Stomach (tissue), 19 donors: ENCODE measurements at places on chromosomes 2 and 18.
A peak's percentile ranks its signal among the peaks of the same experiment; 100 is the strongest.

DNA sequence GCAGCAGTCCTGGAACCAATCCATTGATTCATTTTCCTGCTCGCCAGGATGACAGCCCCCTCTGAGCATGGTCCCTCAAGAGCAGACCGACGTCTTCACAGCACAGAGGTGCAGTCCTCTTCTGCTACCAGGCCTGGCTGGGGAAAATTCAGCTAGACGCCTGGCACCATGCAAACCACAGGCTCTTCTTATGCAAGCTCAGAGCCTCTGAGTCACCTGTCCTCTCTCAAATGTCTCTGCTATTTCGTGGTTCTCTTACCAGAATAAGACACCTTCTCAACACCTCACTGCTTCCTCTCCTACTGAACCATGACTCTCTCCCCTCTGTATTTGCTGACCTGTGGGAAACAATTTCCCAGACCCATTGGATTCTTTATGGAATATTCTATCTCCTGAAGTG, 79.8 kb upstream of the CYRIA start:
- no peak for DNase-seq

DNA sequence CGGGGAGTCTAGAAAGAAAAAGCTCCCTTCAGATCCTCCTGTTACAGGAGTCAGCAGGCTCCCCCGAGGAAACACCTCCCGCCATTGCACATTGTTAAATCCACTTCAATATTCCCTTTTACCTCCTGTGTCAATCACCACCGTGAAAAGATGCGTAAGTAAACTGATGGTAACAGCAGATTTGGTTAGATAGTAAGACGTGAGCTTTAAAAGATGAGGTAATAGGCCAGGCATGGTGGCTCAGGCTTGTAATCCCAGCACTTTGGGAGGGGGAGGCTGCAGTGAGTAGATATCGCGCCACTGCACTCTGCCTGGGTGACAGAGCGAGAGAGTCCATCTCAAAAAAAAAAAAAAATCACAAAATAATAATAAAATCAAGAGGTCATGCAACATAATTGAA, 15.2 kb upstream of the NCL start:
- no peak for DNase-seq

GRCh38 chr2:46813680-46814079, 101.9 kb downstream of the MCFD2 start:
- no peak for DNase-seq

DNA sequence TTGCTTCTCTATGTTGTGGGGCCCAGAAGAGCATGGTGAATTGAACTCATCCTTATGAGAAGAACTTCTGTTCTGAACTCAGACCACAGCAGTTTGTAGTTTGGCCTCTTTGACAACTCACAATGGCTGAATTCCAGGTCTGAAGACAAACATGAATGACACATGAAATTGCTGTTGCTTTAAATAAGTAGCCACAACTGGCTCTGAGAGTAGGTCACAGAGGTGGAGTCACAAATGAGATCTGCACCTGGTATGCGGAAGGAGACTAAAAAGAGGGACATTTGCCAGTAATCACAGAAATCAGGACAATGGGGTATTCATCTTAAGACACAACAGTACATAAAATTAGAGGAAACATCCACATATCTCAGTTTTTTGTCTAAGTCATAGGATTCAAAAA, 290.3 kb upstream of the MMADHC start:
- DNase-seq: no peak

- no peak for DNase-seq
Measured at GRCh38 chr2:102060047-102060446, 68.3 kb downstream of the IL1R2 start.

DNA sequence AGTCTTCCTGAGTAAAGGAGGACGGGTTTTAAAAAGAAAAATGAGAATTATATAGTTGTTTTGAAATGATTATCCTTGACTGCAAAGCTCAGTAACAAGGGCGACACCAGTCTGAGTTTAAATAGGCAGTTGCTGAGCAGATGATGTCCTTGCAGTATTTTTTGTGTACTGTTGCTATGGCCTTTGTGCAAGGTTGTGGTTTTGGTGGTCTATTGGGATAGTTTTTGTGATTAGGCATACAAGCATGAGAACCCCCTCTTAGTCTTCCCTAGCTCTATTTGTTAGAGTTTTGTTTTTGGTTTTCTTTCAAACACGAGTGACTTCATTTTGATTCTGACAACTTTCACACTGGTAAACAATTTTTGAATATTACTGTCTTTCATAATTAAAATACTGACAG, 64.1 kb downstream of the TAF4B start:
- DNase-seq: no peak

DNA sequence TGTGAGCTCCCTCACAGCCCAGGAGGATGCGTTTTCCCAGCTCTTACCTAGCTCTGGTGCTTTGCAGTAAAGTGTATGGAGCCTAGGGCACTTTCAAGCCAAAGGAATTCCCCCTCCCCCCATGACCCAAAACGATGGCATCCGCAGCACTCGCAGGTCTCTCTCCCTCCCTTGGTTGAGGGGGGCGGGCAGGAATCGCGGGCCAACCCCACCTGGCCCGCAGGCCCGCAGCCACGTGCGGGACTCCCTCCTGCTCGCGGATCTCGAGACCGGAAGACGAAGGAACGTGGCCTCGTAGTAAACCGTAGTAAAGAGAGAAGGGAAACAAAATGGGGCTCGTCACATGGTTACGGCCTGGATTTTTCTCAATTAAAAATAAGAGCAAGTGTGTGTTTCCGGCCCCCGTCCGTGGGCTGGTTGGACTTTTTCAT, 8.5 kb downstream of the IRS1 start:
- peak; percentile 89 for DNase-seq

DNA sequence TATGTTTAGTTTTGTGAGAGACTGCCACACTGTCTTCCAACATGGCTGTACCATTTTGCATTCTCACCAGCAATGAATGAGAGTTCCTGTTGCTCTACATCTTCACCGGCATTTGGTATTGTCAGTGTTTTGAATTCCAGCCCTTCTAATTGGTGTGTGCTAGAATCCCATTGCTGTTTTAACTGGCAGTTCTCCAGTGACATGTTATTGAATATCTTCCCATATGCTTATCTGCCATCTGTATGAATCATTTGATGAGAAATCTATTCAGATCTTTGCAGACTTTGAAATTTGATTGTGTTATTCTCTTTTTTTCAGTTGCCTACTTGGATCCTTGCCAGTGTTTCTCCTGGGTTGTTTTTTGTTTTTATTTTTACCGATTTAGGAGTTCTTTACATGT, 99.0 kb downstream of the SNTG2 start:
- DNase-seq: no peak

- no peak for DNase-seq
Measured at GRCh38 chr18:50453014-50453680, 78.3 kb downstream of the SKA1 start.

DNA sequence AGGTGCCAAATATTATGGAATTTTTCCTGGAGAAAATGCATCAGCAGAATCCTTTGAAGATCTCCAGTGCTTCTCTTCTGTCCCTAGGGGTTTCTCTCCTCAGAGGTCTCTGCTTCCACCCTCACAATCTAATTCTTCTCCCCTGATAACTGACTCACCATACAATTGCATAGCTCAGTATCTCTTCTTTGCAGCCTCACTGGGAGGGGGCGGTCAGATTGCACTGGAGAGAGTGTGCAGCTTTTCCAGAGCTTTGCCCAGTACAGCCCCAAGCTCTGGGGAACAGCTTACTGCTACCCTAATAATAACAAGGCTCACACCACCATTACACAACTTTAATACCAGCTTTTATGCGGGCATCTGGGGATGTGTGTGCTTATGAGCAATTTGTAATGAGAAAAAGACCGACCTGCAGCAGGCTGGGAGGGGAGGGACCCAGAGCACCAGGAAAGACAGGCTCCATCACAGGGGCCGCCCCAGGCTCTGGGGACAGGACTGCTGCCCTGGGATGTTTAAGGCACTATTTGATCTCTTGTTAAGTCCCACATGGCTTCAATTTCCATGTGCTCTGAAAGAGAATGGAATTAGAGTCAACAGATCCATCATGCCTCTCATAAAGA, 276.6 kb upstream of the SIX2 start:
- no peak for DNase-seq

- DNase-seq: no peak
Measured at GRCh38 chr2:64904413-64905329, 84.5 kb upstream of the SLC1A4 start.

GRCh38 chr2:201575971-201576370, 67.3 kb downstream of the TMEM237 start:
- DNase-seq: no peak

GRCh38 chr2:188527141-188527540, 235.5 kb downstream of the GULP1 start:
- DNase-seq: peak; percentile 68

DNA sequence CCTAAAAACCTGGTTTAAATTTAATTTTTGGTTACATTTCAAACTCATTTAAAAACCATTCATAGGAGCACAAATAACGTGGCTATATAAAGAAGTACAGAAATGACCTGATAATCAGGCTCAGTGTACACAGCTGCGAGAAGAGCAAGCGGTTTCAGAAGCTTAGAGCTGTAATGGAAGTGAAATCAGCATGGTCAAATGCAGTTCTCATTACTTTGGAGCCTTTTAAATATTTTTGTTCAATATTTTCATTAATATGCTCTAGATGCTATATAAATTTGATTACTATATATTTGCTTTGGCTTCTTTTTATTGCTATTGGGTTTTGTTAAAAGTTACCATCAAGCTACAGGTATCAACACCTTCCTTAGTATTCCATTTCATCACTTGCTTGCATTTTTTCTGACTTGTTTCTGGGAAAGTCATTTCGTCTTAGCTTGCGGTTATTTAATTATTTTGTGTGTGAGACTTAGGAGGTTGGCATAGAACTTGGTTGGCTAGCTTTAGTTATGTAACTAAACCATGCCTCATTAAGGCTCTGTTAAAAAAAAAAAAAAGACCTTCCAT, 58.7 kb downstream of the AFTPH start:
- no peak for DNase-seq

- DNase-seq: no peak
Measured at GRCh38 chr2:196242131-196242620, 70.8 kb upstream of the STK17B start.

DNA sequence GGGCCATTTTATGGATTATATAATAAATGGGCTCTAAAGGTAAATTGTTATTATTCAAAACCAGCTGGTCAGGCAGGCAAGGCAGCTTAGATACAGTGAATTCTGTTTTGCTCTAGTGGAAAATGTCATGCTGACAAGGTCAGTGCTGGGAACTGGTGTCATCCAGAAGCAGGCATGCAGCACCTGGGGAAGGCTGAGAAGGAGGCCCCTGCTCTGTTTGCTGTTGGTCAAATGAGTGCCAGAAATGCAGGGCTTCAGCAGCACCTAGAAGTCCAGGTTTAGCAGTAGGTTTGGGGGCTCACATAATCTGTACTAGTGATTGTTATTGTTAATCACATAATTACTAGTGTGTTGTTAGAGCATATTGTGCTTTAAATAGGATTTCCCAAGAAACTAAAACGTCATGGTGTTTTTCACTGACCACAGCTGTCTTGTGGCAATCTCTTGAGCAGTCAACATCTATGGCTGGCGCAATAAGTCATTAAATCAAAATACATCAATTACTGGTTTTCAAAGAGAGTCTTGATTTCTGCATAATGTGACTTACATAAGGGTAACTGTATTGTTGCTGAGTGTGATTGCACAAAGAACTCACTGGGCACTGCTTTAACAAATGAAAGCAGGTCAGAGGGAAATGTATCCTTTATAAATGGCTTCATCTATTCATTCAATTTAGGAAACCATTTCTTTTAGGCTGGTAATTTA, 99.1 kb downstream of the MYO3B start:
- DNase-seq: no peak

DNA sequence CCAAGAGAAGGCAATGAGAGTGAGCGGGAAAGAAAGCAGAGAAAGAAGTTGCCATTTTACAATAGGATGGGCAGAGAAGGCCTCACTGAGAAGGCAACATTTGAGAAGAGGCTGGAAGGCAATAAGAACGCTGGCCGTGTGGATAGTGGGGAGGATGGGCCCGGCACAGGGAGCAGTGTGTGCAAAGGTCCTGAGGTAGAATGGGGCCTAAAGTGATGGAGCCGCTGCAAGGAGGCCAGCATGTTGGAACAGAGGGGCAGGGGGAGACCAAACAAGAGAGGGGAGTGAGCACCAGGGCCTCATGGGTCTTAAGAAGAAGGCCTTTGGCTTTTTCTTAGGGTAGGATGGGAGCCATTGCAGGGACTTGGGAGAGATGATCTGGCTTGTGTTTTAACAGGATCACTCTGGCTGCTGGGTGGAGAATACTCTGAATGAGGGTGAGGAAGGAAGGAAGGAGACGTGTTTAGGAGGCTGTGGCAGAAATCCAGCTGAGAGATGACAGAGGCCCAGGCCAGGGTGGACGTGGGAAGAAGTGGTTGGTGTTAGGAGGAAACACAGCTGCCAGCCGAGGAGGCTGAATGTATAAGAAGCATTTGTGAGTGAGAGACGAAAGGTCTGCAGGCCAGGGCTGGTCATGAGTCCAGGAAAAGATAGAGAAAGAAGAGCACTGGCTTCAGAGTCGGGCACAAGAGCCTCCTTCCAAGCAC, 159.8 kb downstream of the KLHL29 start:
- no peak for DNase-seq

- DNase-seq: no peak
Measured at GRCh38 chr2:36338124-36338826, 17.3 kb upstream of the CRIM1 start.

DNA sequence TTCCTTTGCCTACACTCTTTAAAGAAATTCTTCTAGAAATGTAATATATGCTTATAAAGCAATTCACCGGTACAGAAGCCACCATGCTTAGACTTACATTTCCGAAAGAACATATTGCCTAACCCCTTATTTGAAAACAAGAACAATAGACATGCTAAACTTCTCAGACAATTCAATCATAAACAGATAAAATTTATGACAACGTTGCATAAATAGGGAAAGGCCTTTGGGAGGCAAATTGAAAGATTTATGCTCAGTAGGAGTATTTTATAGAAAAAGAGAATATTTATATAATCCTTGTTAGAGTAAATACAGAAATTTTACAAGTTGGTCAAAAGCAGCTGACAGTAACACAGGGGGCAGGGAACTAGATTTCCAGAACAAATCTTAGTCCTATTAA, 16.2 kb upstream of the MEP1B start:
- no peak for DNase-seq

GRCh38 chr2:1514391-1515072, 101.3 kb downstream of the TPO start:
- no peak for DNase-seq

- no peak for DNase-seq
Measured at GRCh38 chr2:149370061-149370775, 39.8 kb downstream of the LYPD6 start.

- DNase-seq: no peak
Measured at GRCh38 chr2:139685090-139685983, 905.1 kb upstream of the NXPH2 start.

DNA sequence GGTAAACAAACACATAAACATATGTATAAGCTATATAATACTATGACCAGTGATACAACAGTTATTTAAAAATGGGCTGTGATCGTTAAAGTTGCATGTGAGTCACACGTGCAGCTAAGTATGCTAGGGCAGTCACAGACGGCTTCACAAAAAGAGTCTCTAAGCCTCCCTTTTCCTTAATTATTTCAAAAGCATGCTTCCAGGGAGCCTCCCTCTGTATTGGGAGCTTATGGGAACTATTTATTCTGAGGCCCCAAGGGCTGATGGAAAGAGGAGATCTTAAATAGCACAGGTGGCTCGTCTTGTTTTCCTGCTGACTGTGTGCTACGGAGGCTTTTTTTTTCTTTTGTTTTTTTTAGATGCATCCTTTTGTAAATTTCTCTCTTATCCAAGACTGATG, 94.3 kb downstream of the ADCYAP1 start:
- no peak for DNase-seq
